ENCODE measurements at places on chromosomes 7 and 10.

DNA sequence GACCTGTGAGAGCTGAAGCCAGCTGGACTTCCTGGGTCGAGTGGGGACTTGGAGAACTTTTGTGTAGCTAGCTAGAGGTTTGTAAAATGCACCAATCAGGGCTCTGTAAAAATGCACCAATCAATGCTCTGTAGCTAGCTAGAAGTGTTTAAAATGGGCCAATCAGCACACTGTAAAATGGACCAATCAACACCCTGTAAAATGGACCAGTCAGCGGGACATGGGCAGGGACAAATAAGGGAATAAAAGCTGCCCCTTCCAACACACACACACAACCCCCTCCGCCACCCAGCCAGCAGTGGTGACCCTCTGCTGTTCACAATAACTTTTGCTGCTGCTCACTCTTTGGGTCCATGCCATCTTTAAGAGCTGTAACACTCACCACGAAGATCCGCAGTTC lies 7.1 kb downstream of the ZNF511 start:
- DNase-seq = no peak

DNA sequence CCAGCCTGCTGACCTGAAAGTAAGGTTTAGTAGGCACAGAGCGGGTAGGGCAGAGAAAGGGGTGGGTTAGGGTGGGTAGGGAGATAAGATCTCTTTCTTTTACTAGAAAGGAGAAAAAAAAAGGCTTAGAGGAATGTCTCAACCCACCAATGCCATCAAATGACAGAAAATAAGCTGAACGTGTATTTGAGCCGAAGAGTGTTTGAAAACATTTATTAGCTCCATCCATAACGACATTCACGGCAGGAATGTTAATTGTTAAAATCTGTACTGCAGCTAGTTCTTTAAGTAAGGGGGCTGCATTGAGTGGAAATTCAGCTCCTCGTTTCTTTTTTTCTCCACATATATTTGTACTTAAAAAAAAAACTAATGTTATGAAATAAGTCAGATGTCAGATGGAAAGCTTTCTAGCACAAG lies 63.7 kb upstream of the ARID5B start:
- no peak for DNase-seq

DNA sequence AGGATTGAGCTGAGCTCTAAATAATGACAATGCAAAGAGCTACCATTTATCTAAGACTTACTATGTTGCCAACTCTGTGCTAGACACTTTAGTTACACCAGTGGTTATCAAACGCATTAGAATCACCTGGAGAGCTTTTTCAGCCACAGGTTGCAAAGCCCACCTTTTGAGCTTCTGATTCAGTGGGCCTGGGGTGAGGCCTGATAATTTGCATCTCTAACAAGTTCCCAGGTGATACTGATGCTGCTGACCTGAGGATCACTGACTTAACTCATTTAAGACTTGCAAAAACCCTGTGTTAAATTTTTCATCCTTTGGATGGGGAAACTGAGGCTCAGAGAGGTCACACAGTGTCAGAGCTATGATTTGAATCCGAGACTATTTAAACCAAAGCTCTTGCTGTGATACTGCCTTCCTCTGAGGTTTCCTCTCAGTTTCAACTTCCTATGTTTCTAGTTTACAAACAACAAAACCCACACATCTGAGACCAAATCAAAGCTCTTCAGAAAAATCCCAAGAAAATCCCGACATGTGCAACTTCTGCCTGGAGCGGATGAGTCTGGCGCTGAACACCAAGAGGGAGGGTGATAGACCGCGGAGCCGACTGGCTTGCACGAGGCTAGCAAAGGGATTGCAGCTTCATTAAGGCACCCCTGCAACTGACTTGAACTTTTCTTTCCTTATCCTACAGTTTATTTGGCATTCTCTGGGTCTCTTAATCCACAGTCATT lies 124.9 kb downstream of the CYP26A1 start:
- DNase-seq = no peak

- no peak for DNase-seq
Observed at GRCh38 chr10:72133517-72133916, 45.2 kb upstream of the SPOCK2 start.

- no peak for DNase-seq
Observed at GRCh38 chr7:69934144-69934903, 336.0 kb downstream of the AUTS2 start.

DNA sequence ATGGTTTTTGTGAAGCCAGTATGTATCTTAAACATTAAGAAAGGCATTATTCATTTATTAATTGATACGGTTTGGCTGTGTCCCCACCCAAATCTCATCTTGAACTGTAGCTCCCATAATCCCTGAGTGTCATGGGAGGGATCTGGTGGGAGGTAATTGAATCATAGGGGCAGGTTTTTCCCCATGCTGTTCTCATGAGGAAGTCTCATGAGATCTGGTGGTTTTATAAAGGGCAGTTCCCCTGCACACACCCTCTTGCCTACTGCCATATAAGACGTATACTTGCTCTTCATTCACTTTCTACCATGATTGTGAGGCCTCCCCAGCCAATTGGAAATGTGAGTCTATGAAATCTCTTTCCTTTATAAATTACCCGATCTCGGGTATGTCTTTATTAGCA lies 28.1 kb downstream of the OTUD1 start:
- no peak for DNase-seq

DNA sequence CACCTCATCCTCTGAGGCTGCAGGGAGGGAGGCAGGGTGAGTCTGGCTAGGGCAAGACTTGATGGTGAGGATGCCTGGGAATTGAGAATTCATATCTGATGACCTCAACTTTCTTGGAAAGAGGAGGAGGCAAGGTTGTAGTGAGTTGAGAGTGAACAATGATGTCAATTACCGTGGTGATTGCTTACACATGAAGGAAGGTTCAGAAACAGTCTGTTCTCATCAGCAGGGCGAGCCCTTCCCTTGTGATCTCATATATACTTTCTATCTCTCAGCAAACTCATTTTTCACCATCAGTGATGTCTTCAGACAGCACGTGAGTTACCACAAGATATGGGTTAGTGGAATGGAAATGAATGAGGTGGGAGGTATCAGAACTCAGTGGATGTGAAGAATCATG lies 20.1 kb upstream of the COL13A1 start:
- no peak for DNase-seq

GRCh38 chr7:91835826-91836368 lies 44.6 kb downstream of the MTERF1 start:
- no peak for DNase-seq

- peak; percentile 82 for DNase-seq
Observed at GRCh38 chr10:68471586-68472408, at the start of gene DNA2. Gene DNA2, minus strand, starts transcription at chr10:68471973. Its CDS starts 109 bp downstream, at chr10:68471864.

DNA sequence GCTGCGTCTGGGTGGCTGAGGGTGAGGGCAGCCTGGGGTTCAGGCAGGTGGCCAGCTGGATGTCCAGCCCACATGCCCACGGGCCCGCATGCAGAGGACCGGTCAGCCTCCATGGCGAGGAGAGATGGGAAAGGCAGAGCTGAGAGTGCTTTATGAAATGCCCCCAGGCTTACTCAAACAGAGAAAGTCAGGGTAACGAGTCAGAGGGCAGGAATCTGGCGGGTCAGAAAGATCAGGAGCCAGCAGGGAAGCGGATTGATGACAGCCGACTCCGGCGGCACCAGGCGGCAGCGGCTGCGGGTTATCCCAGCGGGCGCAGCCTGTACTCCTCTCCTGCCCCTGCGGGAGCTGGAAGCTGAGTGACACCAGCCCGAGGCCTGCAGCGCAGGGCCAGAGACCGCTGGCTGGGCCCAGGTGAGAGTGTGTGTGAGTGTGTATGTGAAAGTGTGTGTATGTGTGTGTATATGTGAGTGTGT lies 13.4 kb downstream of the SLC13A4 start:
- no peak for DNase-seq

DNA sequence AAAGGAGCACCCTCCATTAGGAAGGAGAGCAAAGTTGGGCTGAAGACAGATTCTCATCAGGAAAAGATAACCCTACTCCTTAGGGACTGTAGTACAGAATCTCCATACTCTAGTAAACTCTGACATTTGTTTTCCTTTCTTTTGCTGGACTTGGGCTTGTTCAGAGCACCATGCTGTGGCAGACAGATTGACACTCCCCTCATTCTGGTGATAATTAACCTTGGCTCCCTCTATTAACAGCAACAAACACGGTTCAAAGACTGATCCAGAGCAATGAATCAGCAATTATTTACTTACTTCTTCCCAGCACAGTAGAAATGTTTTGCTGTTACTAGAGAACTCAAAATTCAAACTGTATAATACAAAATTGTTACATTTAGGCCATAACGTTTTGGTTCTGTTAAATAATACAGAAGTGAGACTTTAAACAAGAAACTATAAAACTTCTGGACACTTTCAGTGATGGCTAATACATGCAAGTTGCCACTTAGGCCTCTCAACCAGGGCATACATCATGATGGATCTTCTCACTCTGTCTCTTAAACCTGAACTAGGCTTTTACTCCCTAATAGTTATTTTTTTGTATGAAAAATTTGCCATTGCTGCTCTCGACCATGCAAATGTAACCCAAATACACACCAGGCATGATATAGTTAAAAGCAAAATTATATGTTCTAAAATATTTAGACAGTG lies 639.0 kb downstream of the IPMK start:
- no peak for DNase-seq

- DNase-seq = no peak
Observed at GRCh38 chr10:113302062-113302461, 250.8 kb upstream of the HABP2 start.

GRCh38 chr7:2483494-2483893 lies 7.3 kb upstream of the GRIFIN start:
- DNase-seq = no peak

GRCh38 chr7:30705008-30705407 lies 22.8 kb upstream of the CRHR2 start:
- DNase-seq = no peak

DNA sequence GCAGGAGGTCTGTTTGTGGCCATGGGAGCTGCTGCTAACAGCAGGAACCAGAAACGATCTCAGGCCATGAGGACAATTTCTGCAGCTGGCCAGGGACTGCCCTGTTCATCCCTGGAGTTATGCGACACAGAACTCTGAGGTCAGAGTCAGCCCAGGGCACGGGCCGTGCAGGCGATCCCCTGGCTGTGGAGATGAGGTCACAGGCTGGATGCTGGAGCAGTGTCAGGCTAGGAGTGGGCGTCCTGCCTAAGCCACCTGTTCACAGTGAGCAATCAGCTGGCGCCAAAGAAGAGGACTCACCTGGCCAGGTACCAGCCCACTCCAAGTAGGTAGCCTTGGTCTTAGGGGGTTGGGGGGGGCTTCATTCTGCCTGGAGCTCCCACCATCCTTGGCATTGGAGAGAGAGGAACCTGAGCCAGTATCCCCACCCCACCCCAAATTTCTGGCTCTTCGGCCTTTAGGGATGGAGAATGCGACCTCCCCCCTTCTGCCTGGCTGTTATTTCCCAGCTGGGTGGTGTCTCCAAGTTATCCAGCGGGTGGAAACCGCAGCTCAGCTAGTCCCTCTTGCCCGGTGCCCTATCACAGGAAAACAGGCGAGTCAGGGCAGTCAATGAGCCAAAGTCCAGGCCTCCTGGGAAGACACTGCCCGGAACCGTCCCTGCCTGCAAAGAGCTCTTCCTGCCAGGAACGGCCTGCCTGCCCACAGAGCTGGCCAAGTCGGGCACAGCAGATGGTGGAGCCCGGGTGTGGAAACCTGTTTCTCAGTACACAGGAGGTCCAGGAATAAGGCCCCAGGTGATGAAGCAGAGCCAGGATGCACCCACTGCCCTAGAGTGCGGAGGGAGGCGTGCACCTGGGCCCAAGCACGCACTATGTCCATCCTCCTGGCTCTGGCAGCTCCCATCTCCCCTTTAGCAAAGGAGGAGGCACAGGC lies 1.8 kb upstream of the TTYH3 start:
- DNase-seq = no peak

GRCh38 chr10:19983880-19984565 lies 167.8 kb downstream of the PLXDC2 start:
- no peak for DNase-seq

DNA sequence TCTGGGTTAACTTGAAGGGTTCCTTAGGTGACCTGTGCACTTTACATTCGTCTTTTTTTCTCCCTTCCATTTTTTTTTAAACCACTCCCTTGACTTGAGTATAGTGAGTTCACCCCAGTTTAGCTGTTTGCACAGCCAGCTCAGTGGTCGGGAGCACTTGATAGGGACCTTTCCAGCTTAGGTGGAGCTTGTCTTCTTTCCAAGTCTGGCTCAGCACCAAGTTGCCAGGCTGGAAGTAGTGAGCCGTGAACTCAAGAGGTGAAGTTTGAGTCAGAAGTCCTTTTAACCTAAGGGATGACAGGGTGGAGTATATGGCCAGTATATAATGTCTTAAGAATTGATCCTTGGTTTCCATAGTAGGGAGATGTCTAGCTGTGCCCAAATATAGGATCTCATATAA lies 7.2 kb downstream of the DNAH11 start:
- no peak for DNase-seq

DNA sequence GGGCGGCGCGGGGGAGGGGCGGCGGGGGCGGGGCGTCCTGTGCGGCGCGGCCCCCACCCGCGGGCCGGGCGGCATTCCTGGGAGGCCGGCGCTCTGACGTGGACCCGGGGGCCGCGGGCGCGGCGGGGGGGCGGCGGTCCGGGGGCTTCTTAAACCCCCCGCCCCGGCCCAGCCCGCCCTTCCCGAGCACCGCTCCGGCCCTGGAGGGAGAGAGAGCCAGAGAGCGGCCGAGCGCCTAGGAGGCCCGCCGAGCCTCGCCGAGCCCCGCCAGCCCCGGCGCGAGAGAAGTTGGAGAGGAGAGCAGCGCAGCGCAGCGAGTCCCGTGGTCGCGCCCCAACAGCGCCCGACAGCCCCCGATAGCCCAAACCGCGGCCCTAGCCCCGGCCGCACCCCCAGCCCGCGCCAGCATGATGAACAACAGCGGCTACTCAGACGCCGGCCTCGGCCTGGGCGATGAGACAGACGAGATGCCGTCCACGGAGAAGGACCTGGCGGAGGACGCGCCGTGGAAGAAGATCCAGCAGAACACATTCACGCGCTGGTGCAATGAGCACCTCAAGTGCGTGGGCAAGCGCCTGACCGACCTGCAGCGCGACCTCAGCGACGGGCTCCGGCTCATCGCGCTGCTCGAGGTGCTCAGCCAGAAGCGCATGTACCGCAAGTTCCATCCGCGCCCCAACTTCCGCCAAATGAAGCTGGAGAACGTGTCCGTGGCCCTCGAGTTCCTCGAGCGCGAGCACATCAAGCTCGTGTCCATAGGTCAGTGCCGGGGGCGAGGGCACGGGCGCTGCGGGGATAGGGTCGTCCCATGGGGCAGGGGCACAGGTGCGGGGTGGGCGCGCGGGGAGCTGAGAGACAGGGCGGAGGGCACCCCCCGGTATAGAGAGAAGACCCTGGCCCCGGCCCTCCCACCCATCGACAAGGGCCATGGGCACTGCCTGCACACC lies at the start of gene FLNC:
FLNC (plus strand) TSS at position 176 of the 947 bp plus-strand sequence; CDS start at position 408, 232 bp downstream.
- DNase-seq = peak; percentile 44

GRCh38 chr7:8111282-8111960 lies 142.8 kb downstream of the GLCCI1 start:
- DNase-seq = no peak

- no peak for DNase-seq
Observed at GRCh38 chr7:149085866-149086265, 4.7 kb downstream of the ZNF786 start.

- DNase-seq = no peak
Observed at GRCh38 chr7:142770661-142771352, at the start of gene PRSS2. Gene PRSS2, plus strand, starts transcription at chr7:142770970. Its CDS starts 13 bp downstream, at chr7:142770983.

DNA sequence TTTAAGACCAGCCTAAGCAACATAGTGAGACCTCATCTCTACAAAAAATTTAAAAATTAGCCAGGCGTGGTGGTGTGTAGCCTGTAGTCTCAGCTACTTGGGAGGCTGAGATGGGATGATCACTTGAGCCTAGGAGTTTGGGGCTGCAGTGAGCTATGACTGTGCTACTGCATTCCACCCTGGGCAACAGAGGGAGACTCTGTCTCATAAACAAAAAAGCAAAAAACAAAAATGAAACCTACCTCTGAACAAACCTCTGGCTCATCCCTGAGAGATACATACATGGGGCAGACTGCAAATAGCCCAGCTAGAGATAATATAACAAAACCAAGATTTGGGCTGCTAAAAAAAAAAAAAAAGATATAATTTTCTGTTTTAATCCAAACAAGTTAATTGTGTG lies 19.5 kb downstream of the C10orf67 start:
- DNase-seq = no peak

Data from activated naive CD4-positive, alpha-beta T cell treated with anti-CD3 and anti-CD28 coated beads, Interleukin-2, amount 50 U/mL, for 16 hours (primary cell).